NAMALWA (cell line): ENCODE measurements at places on chromosomes 6 and 20.

GRCh38 chr6:8589941-8590729, 154.8 kb upstream of the SLC35B3 start:
- DNase-seq, result peak; percentile 36

DNA sequence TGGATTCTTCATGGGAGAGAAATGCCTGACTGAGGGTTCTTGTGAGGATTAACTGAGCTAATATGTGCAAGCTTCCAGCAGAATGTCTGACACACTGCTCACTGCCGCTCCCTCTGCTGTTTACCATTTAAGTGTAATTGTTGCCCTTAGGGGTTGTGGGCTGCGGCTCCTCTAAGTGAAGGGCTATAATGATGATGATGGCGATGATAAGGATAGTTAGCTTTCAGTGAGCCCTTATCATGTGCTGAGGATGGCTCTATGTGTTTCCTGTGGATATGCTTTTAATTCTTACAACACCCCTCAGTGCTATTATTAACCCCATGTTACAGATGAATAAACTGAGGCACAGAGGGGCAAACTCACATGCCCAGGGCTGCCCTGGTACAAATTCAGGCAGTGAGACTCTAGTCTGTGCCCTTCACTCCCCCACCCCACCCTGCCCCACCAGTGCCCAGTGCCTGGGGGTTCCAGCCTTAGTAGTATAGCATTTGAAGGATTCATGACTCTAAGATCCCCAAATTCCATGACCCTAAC, 33.4 kb downstream of the TGM2 start:
- DNase-seq, result no peak

- no peak for DNase-seq
These were observed 65.7 kb downstream of the EPM2A start for GRCh38 chr6:145669627-145670034.

DNA sequence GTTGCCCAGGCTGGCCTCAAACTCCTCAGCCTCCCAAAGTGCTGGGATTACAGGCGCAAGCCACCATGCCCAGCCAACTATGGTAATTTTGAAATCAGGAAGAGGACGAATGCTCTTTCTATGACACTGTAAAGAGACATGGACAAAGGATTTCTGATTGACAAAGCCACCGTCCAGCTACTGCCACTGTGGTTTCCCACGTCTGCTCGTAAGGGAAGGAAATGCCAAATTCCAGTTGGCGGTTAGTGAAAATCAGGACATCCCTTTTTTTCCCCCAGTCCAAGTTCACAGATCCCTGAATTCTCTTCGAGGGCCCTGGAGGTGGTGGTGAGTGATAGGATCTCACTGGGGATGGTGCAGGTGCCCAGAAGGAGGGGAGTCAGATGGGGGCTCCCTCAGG, 31.2 kb downstream of the SNAI1 start:
- DNase-seq, result no peak

DNA sequence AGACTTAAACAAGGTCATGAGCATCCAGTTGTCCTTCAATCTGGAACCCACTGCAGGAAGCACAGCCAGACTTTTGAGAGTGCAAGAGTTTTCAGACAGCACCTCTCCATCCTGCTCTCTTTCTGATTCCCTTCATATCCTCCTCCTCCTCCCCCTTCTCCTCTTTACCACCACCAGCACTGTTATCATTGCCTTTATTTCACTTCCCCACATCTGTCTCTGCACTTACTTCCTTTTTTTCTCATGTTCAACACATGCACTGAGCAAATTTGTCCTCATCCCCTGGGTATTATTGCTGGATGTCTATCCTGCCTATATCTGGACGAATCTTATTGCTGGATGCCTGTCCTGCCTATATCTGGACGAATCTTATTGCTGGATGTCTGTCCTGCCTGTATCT, 554.8 kb downstream of the DHX35 start:
- no peak for DNase-seq

GRCh38 chr20:5675103-5676091, 74.8 kb upstream of the SHLD1 start:
- DNase-seq, result peak; percentile 59

DNA sequence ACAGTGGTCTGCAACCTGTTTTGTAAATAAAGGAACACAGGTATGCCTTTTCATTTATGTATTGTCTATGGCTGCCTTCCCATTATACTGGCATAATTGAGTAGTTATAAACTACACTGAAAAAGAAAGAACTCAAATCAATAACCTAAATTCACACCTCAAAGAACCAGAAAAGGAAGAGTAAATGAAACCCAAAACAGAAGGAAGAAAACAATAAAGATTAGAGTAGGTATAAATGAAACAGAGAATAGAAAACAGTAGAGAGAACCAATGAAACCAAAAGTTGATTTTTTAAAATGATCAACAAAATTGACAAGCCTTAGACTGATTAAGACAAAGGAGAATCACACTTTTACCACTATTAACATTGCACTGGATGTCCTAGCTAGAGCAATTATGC, 34.7 kb downstream of the FAM184A start:
- no peak for DNase-seq
